ENCODE measurements at places on chromosomes 12 and 14. TPM values are rescaled to one million over a fixed set of nuclear protein-coding genes. Genes with fewer than 3 reads are reported as not detected.

Gene DNAL1
- 10.7 TPM for total RNA-seq

Gene GZMH
- not detected for total RNA-seq

Gene AMDHD1
- 0.28 TPM for total RNA-seq

Gene PLEKHD1
- under 0.01 TPM for total RNA-seq

Gene KIF26A
- total RNA-seq, result 31.8 TPM

Gene ZBTB39
- 11.2 TPM for total RNA-seq

Gene SYT1
- 9.7 TPM for total RNA-seq

Gene TSPAN19
- total RNA-seq, result under 0.01 TPM

Gene SLC10A1
- not detected for total RNA-seq

Gene BBOF1
- 1.3 TPM for total RNA-seq

Gene SLC8A3
- 0.42 TPM for total RNA-seq

Gene SIX4
- 0.51 TPM for total RNA-seq

Gene CLEC7A
- total RNA-seq, result 0.47 TPM

Gene TAS2R46
- 2.4 TPM for total RNA-seq

Gene LETMD1
- total RNA-seq, result 39.9 TPM

Gene SLCO1B1
- total RNA-seq, result not detected

Gene PRH2
- total RNA-seq, result not detected

Gene TCL1A
- not detected for total RNA-seq

Gene DCP1B
- total RNA-seq, result 7.0 TPM

Gene SLC4A8
- 1.7 TPM for total RNA-seq

Gene SH2B3
- total RNA-seq, result 93.6 TPM

Gene RPGRIP1
- not detected for total RNA-seq

Gene NFE2
- total RNA-seq, result not detected
